NCI-H1436 treated with DMSO at 0.1 percent for 48 hours (cell line): ENCODE measurements at places on chromosomes 1 and 21.

GRCh38 chr1:203522237-203522636, 28.3 kb downstream of the OPTC start:
- DNase-seq, result no peak

DNA sequence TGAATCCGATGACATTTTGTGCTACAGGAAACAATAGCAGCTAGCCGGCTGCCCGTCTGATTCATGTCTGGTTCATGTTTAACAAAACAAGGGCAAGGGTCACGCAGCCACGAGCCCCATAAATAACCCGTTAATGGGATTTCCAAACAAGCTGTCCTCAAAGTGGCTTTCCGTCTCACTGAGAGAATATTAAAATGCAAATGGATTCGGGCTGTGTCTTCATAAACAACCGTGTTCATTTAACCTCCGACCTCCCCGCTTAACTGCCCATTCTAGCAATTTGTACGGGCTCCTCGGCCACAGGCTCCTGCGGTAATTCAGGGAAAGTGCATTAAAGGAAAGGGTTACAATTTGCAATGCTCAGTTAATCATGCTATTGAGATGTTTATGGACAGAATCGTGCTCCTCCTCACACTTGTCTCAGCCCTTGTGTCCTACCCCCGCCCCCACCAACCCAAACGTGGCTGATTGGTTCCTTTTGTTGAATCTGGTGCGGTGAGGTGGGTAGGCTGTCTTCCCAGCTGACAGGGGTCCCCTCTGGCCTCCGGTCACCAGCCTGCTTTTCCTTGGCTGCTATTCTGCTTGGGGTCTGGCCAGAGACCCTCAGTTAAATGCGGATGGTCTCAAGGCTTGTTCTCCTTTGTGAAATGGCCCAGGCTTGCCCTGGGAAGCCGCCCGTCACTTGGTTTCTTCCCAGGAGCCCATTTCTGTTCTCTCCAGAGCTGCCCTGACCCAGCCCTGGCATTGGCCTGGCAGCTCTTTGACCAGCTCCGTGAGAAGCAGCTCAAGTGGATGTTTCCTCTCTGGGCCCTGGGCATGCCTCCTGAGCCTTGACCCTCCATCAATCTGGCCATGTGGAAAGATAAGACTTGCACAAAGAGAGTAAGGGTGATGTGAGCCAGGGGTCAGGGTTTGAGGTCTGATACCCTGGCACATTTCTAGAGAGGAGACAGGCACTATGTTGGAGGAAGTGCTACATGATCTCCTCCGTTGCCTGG, 200.7 kb upstream of the POU3F1 start:
- DNase-seq, result no peak

GRCh38 chr1:153872331-153872730, 50.4 kb downstream of the GATAD2B start:
- DNase-seq, result no peak

GRCh38 chr1:50968821-50969610, 1.0 kb upstream of the CDKN2C start:
- no peak for DNase-seq

DNA sequence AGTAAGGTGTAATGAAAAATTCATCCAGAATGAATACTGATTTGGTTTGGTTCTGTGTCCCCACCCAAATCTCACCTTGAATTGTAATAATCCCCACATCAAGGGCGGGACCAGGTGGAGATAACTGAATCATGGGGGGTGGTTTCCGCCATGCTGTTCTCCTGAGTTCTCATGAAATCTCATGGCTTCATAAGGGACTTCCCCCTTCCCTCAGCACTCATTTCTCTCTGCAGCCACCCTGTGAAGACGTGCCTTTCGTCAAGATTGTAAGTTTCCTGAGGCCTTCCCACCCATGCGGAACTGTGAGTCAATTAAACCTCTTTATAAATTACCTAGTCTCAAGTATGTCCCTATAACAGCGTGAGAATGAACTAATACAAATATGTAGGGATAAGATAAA, 5.5 kb upstream of the SYNJ1 start:
- no peak for DNase-seq

- DNase-seq, result no peak
Measured at GRCh38 chr1:28436211-28436769, 66.8 kb downstream of the PHACTR4 start.

GRCh38 chr1:30508611-30509010, 214.8 kb downstream of the MATN1 start:
- DNase-seq, result no peak

DNA sequence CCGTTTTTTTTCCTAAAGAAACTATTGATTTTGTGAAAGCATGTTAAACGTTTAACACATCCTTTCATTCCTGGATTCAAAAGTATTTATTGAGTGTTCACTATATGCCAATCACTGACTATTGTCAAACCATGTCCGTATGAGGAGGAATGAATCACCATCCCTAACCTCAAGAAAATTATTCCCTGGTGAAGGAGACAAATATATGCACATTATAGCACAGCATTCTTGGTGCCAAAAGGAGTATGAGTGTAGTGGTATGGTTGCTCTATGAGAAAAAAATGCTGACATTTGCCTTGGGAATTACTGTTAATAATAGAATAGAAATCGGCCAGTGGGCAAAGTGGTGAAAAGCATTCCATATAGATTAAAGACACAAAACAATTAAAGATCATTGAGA, 1390.1 kb downstream of the MRPL39 start:
- no peak for DNase-seq

GRCh38 chr1:36582066-36582755, 99.5 kb upstream of the CSF3R start:
- no peak for DNase-seq

GRCh38 chr1:1371746-1372711, 3.0 kb downstream of the AURKAIP1 start:
- DNase-seq, result no peak
